NCI-H1092 treated with DMSO at 0.1 percent for 48 hours (cell line): ENCODE measurements at places on chromosomes 1 and 21.

DNA sequence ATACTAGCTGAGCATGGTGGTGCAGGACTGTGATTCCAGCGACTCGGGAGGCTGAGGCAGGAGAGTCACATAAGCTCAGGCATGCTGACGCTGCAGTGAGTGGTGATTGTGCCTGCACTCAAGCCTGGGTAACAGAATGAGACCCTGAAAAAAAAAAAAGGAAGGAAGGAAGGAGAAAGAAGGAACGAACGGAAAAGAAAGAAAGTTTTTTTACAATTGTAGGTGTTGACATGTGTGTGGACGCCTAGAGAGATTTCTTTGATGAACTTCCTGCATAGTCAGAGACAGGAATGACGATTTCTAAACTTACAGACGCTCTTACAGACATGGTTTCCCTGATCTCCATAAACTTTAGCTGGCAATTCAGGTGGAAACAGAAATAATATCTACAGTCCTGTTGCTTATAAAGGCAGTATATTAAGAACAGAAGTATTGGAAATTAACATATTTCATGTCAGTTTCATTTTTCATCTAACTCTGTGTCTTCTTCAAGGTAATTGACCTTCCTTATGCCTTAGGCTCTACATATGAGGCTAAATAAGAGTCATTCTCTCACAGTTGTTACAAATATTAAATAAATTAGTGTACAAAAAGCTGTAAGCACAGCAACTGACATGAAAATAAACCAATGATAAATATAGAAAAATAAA lies 4.1 kb downstream of the SAMSN1 start:
- DNase-seq: no peak

DNA sequence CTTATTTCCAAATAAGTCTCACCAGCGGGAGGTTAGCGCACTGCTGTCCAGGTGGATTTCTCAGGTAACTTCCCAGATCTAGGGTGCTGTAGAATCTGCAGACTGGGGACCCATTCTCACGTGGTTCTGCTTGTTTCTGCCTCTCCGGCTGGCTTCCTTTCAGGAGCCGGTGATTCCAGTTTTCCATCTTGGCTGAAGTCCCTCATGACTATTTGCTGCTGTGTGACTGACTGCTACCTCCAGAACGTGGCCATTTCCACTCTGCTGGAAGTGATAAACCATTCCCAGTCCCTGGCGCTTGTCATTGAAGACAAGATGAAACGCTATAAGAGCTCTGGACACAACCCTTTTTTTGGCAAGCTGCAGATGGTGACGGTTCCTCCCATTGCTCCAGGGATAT lies 76.0 kb downstream of the DOP1B start:
- DNase-seq: no peak

- peak; percentile 48 for DNase-seq
Measured at GRCh38 chr1:169550294-169550693, 36.0 kb downstream of the F5 start.

GRCh38 chr1:182173808-182174512 lies 112.4 kb upstream of the ZNF648 start:
- DNase-seq: no peak

GRCh38 chr1:80066060-80066459 lies 1059.5 kb upstream of the ADGRL4 start:
- peak; percentile 2 for DNase-seq

- DNase-seq: no peak
Measured at GRCh38 chr1:233081735-233082134, 131.3 kb downstream of the NTPCR start.

DNA sequence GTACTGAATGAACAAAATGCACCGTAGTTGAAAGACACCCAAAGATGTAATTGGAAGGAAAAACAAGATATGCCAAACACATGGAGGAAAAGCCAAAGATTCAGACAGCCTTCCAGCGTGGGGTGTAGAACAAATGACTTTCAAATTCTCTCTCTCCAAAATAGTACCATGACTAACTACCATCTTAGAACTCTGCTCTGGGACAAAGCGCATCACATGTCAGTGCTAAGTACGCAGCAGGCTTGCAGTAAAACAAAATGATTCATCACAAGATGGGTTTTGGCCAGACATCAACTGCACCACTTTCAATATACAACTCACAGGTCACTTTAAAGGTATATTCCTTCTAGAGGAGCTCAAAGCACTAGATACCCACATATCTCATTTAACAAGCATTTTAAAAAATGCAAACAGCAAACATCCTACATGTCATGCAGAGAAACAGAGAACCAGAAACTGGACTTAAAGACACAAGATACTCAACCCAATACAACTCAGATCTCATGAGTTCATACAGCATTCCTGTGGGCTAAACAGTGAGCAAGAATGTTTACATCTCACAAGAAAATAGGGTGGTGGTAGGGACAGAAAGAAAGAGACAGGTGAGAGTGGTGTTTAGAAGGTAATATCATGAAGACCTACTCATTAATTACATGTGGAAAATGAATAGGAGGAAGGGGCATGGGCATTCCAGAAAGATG lies 75.7 kb downstream of the BCAR3 start:
- no peak for DNase-seq

GRCh38 chr1:110060034-110060661 lies 10.3 kb downstream of the ALX3 start:
- no peak for DNase-seq

DNA sequence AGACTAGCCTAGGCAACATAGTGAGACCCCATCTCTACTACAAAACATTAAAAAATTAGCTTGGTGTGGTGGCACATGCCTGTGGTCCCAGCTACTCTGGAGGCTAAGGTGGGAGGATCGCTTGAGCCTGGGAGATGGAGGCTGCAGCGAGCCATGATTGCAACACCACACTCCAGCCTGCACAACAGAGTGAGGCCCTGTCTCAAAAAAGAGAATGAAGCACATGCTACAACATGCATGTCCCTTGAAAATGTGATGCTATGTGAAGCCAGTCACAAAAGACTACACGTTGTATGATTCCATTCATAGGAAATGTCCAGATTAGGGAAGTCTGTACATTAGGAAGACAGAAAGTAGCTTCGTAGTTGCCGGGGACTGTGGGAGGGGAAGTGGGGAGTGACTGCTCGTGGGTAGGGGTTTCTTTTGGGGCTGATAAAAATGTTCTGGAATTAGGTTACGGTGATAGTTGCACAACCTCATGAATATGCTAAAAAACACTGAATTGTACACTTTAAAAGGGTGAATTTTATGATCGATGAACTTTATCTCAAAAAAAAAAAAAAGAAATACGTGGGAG lies 202.1 kb downstream of the KAZN start:
- DNase-seq: no peak

DNA sequence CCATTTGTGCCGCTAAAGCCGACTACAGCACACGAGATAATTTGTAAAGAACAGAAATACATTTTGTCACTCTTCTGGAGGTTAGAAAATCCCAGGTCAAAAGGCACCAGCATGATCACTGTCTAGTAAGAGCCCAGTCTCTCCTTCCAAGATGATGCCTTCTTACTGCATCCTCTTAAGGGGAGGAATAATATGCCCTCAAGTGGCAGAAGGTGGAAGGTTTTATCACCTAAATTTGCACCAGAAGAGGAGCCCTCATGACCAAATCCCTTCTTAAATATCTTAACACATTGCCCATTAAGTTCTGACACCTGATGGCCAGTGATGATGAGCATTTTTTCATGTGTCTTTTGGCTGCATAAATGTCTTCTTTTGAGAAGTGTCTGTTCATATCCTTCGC lies 326.7 kb upstream of the RGS18 start:
- no peak for DNase-seq

DNA sequence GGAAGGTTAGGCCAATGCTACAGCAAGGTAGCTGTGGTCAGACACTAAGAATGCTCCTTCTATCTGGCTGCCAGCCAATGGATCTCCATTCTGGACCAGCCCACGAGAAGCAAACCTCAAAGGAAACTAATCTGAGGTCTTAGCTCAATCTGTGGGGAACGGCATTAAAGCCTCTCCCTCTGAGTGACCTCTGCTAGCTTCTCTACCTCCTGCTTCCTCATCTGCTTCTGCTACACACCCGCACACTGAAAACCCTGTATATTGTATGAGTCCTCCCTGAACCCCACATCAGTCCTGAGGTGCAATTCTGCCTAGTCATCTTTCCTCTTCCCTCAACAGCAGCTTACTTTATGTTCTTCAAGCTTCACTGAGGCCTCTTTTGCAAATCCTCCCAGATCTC lies 6.9 kb upstream of the GALE start:
- no peak for DNase-seq

- no peak for DNase-seq
Measured at GRCh38 chr1:93899543-93900207, 9.6 kb downstream of the GCLM start.

- peak; percentile 28 for DNase-seq
Measured at GRCh38 chr1:50985094-50985493, 15.0 kb downstream of the CDKN2C start.

- peak; percentile 81 for DNase-seq
Measured at GRCh38 chr1:100037927-100038659, 68.3 kb downstream of the SLC35A3 start.

- no peak for DNase-seq
Measured at GRCh38 chr1:198775606-198776005, 136.8 kb downstream of the PTPRC start.

DNA sequence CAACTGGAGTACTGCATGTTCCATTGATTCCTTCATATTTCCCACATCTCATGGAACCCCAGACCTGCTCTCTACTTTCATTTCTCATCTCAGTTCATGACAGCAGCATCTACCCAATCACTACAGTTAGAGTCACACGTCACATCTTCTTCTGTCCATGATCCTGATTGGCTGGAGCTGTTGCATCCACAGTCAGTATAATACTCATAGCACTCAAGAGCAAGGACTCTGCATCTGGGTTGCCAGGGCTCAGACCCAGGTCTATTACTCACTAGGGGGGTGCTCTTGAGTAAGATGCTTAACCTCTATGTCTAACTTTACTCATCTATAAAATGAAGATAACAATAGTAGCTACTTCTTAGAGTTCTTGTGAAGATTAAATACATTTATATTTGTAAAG lies 4.4 kb upstream of the XPR1 start:
- no peak for DNase-seq

DNA sequence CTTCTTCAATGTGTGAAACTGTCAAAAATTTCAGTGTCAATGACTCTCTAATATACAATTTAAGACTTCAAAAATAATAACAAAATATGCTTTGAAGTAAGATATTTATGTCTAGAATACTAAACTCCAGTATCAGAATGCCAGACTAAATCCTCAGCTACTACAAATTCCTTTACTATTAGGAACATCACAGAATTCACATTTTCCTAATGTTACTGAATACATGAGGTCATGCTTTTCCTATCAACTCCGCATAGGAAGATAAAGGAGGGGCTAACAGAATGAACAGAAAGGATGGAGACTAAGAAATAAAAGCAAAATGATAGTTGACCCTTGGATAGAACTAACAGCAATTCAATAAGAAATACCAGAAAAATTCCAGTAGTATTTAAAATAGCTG lies 292.7 kb downstream of the SDCCAG8 start:
- no peak for DNase-seq

DNA sequence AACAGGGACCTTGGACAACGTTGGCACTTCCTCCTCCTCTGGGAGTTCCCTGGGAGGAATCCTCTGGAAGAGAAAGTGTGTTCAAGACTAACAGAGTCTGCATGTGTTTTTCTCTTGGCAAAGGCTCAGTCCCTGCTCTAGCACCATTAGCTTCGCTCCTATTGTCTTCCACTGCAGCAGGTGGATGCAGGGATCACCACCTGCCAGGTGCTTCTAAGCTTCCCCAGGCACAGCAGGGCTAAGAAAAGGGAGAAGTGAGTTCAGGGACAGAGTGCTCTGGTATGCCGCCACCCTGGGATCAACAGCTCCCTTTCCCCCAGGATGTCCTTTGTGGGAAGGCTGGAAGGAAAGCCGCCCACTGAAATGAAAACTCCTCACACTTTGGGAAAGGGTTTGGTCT lies 43.9 kb upstream of the IL20 start:
- DNase-seq: no peak

DNA sequence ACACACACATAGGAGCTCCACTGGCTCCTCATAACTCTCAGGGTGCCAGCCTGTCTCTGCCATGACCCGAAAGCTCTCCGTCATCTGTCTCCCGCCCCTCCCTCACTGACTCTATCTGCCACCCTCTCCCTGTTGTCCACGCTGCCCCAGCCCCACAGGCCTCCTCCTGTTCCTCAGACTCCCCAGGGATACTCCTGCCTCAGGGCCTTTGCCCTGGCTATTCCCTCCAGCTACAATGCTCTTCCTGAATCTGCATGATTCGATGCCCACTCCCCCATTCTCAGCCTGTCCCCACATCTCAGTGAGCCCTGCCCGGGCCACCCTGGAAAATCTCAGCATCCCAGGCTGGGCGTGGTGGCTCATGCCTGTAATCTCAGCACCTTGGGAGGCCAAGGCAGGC lies 24.6 kb upstream of the DNAJC11 start:
- no peak for DNase-seq

DNA sequence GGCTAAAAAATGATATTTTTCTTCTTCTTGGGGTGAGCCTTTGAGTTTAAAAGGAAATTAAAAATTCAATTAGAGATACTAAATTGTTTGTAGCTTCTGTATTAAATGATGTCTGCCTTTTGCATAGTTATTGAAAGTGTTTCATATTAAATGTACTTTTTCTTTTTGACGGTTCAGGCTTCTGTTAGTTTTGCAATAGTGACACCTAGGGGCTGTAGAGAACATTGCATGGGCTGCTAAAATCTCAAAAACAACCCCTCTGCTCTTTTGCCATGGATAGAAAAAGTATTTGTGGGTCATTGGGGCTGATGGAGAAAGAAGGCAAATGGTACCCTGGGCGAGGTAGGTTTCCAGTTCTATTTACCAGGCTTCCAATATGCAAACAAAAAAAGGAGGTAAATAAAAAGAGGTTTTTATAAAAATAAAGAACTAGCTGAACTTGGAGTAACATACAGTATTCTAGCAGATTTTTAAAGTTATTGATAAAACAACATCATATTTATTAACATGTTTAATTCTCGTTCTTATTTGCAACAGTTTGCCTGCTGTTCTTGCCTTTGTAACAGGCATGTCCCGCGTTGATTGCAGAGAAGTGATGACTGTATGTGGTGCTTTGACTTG lies 115.4 kb upstream of the HOOK1 start:
- DNase-seq: peak; percentile 57

DNA sequence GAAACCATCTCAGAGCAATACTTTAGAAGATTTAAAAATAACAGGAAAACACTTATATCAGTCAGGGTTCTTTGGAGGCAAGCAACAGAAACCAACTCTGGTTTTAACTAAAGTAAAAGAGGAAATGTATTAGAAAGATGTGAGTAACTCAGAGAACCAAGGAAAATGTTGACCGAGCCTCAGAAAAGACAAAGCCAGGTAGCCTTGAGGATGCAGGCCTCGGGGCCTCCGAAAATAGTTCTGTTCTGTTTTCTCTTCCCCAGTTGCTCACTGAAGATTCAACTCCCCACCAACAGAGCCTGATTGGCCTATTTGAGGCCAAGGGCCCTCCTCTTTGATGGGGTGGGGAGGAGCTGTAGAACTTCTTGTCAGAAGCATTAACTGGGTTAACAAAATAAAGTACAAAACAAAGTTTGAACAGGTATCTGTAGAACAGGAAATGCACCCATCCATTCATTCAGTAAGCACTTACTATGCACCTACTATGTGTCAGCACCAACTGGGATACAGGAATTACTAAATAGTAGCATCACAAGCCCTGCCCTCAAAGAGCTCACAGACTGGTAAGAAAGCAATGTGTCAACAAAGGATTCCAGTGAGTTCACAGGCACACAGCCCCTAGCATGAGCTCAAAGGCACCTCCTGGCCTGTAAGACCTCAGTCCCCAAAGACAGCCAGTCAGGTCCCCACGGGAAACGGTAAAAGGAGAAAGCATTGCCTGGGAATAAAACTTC lies 12.6 kb downstream of the SLAMF8 start:
- DNase-seq: no peak

GRCh38 chr1:231465051-231465450 lies 43.0 kb upstream of the EGLN1 start:
- no peak for DNase-seq
